ENCODE measurements at places on chromosomes 11 and 22.
A peak's percentile ranks its signal among the peaks of the same experiment; 100 is the strongest.

DNA sequence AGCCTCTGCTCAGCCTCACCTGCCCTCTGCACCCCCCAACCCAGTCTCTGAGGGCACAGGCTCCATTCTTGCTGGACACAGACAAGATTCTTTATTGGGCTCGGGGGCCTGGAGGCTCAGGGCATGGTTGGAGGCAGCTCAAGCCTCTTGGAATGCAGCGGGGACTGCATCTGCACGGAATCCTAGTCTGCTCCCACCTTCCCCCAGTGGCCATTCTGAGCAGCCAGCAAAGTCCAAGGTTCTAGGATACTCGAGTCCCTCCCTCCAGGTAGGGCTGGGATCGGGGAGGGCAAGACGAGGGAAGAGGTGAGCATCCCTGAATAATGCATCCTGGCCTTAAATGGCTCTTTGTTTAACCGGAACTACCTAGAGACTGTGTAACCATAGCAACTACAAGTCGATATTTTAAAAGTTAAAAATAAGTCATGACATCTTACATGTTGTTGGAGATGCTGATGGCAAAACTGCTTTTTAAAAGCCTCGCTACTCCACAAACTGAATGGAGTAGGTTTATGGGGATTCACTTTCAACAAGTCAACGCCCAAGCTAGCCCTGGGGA is 10.7 kb upstream of the IGSF22 start:
- no peak for DNase-seq

DNA sequence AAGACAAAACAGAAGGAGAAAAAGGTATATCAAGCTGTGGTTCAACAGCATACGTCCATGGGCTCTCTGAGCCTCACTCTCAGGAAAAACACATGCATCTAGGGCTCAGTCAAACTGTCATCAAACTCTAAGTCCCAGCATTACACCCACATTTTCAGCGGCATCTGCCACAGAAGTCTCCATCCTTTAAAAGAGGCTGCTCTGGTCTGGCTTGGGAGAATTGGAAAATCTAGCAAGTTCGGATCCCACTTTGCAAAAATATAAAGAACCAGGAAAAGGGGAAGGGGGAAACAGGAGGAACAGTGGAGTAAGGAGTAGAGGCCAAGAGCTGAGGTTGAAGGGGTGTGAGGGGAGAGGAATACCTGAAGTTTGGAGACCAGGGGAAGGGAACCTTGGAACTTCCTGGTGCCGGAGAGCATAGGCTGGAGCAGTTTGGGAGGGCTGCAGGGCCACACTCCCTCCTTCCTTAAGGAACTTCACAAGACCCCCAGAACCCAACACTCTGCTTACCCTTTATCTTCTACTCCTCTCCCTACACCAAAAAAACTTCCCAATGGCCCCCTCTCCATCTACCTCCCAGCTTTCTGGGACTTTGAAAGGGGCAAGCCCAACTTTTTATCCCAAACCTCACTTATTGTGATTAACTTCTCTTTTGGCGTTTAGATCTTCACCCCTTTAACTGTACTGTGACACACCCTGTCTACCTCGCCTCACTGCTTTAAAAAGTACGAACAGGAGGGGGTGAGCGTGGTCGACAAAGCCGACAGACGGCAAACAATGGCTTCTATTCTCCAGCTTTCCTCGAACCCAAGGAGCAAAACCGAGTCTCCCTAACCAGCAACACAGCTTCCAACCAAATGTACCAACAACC is 4.0 kb downstream of the PAX6 start:
- DNase-seq = no peak

DNA sequence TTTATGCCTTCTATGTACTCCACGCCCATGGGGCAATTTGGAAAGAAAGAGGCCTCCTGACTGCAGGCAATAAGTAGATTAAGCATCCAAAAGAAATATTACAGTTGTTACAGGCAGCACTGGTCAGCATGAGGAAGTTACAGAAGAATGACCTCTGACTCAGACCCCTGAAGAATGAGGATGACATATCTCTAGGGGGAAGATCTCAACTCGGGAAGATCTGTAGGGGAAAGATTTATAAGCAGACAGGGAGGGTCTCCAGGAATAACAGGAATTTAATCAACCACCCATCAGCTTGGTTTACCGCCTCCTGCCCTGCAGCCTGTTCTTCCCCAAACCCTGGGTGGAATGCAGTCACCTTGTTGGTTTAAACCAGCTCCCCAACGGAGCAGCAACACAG is 58.0 kb downstream of the RCN1 start:
- no peak for DNase-seq

DNA sequence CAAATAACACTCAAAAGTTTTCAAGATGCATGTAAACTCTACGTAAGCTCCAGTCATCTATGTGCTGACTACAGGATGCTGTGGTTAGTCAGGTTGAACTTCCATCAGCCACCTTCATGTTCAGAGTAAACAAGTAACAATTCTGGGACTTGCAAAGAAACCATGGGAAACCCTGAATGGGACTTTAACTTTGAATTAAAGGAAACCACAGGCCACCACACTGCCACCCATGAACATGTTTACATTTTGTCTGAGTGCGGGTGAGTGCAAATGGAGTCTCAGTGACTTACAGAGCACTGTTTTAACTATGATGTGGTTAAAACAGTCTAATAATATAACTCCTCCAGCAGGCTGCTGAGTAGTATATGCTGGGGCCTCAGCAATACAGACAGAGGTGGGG is 12.9 kb upstream of the SYTL2 start:
- peak; percentile 92 for DNase-seq

DNA sequence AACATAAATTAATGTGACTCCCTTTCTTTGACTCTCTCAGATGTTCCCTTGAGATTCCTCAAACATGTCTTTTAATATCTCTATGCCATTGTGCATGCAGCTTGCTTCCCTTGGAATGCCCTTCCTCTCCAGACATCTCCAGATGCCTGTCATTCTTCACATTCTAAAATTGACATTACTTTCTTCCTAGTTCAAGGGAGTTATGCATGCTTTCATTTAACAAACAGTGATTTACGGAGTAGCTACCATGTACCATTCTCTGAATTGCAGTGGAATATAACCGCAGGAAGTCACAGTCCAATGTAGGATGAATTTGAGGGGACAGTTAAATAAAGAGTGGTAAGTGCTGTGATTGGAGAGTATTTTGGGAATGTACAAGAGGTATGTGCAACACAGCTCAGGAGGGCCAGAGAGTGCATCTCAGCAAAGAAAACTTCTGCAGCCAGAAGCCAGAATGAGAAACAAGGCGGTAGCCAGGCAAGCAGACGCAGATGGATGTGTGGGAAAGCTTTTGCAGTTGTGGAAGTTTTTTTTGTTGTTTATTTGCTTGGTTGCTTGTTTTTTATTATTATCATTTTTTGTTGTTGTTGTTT is 18.7 kb downstream of the MMP10 start:
- no peak for DNase-seq

- no peak for DNase-seq
Observed at GRCh38 chr11:18081551-18081950, 24.3 kb downstream of the SAAL1 start.

GRCh38 chr11:84581083-84581482 is 1046.1 kb downstream of the DLG2 start:
- no peak for DNase-seq

DNA sequence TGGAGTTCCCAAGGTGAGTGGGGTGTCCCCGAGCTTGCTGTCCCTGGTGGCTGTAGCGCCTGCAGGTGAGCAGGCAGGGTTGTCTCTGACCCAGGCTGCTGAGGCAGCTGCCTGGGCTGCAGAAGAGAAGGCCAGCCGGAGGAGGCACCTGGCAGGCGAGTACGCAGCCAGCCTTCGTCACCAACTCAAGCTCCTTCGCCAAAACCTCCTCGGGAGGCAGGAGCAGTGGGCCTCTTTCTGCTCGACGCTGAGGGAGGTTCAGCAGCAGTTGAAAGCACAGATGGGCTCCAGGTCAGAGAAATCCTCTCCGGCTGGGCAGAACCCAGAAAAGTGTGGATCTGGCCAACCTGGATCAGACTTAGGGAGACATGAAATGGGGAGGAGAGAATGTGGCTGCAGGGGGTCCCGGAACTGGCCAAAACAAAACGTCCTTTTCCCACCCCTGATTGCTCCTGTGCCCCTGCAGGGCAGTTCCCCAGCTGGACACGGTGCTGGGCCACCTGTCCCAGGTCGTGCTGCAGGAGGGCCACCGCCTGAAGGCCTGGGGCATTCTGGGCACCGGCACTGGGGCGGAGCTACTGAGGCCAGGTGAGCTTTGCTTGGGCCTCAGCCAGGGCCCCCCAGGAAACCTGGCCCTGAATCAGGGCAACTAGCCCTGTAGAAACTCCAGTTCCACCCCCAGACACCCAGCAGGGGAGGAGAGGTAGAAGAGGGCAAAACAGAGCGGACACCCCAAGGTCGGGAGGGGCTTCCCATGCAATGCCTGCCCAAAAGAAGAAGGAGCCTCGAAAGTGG is 56.7 kb downstream of the BTG4 start:
- DNase-seq = no peak

DNA sequence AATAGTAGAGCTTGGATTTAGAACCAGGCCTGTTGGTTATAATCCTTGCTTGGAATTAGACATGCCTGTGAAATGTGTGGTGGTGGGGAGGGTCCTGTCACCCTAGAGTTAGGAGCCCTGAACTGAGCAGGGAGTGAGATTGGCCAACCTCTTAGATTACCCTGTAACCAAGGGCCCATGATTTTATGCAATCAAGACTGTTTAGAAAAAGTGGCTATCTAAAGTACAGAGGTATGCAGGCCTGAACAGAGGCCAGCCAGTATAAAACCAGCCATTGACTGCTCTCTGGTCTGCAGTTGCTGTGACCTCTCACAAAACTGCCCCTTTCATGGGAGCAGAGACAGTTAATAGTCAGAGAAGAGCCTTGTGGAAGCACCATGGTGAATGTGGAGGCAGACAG is 36.2 kb downstream of the SERPINH1 start:
- no peak for DNase-seq

GRCh38 chr11:116461789-116462188 is 311.0 kb downstream of the BUD13 start:
- no peak for DNase-seq

GRCh38 chr11:13003736-13004493 is 5.2 kb upstream of the RASSF10 start:
- DNase-seq = no peak

- no peak for DNase-seq
Observed at GRCh38 chr11:47144541-47144940, 32.1 kb downstream of the ARFGAP2 start.

- no peak for DNase-seq
Observed at GRCh38 chr22:17875156-17875555, 100.9 kb upstream of the BID start.

GRCh38 chr11:126303623-126304456 is at the start of gene DCPS:
Gene DCPS, plus strand, starts transcription at chr11:126304060. Its CDS starts 21 bp downstream, at chr11:126304081.
- DNase-seq = peak; percentile 90

- no peak for DNase-seq
Observed at GRCh38 chr11:8015753-8016239, 28.7 kb downstream of the EIF3F start.

GRCh38 chr11:69260622-69261021 is 33.3 kb upstream of the MYEOV start:
- no peak for DNase-seq

- no peak for DNase-seq
Observed at GRCh38 chr11:69601011-69601975, 39.7 kb upstream of the CCND1 start.

GRCh38 chr11:118998822-118999221 is 884 bp downstream of the CENATAC start:
- no peak for DNase-seq

DNA sequence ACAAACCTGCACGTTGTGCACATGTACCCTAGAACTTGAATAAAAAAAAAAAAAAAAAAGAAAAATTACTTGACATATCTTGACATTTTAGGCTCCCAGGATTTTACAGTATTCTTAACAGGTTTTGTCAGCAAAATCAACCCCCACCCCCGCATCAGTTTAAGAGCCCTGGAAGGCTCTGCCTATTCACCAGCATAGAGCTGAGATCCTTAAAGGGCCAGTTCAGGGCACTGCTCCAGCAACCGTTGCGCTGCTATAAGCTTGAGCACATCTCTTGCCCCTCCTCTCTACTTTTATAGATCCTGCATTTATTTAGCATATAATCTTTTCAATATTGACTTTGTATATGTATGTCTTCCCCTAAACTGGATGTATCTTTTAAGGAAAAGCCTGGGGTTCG is 697 bp upstream of the PAFAH1B2 start:
- peak; percentile 60 for DNase-seq

- DNase-seq = no peak
Observed at GRCh38 chr22:25697181-25697664, 44.8 kb upstream of the MYO18B start.

DNA sequence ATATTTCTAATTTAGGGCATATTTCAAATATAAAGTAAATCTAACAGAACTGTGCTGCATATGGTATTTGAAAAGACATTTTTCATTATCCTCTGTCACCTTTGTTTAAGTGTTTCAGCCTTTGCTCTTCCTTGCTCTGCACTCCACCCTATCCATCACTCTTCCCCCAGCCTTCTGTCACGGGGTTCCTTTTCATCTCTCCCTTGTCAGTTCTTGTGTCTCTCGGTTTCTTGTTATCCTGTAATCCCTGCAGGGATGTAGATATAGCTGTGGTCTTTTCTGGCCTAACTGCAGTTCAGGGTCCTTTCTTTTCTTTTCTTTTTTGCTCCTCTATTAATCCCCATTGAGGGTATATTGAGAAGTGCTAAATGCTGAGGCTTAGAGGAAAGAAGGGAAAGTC is 261.9 kb downstream of the DCDC1 start:
- DNase-seq = no peak

DNA sequence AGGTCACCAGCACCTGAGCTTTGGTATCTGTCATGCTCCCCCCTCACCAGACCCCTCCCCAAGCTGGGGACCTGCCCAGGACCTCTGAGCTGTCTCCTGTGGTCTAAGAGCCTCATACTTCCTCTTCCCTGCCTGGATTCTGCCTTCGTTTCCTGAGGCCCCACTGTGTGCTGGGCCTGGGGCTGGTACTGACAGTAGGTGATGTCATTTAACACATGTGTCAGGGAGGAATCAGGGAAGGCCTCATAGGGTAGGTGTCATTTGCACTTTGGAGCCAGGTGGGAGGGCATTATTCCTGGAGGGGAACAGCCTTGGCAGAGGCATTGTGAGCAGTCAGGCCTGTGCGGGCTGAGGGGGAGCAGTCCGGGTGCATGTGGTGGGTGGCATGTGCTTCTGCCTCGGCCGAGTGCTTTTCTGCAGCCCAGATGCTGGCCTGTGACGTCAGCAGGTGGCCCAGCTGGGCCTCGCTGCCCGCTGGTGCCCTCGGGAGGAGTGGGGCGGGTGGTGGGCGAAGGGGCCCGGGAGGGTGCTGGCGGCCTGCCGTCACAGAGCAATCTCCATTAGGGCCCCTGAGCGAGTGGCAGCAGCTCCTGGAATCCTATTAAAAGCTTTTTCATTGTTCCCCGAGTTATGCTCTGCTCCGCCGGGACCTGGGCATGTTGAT is 9.1 kb downstream of the FLRT1 start:
- no peak for DNase-seq

DNA sequence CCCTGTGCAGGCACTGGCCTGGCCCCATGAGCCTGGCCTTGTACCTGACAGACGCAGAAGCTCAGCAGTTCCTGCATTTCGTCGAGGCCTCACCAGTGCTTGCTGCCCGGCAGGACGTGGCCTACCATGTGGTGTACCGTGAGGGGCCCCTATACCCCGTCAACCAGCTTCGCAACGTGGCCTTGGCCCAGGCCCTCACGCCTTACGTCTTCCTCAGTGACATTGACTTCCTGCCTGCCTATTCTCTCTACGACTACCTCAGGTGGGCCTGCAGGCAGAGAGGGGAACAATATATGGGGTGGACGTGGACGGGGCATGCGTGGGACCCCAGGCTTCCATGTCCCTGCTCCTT is 4.9 kb downstream of the LARGE2 start:
- DNase-seq = no peak

Measured in MM.1S (cell line).